ENCODE measurements at places on chromosomes 7 and 10.

DNA sequence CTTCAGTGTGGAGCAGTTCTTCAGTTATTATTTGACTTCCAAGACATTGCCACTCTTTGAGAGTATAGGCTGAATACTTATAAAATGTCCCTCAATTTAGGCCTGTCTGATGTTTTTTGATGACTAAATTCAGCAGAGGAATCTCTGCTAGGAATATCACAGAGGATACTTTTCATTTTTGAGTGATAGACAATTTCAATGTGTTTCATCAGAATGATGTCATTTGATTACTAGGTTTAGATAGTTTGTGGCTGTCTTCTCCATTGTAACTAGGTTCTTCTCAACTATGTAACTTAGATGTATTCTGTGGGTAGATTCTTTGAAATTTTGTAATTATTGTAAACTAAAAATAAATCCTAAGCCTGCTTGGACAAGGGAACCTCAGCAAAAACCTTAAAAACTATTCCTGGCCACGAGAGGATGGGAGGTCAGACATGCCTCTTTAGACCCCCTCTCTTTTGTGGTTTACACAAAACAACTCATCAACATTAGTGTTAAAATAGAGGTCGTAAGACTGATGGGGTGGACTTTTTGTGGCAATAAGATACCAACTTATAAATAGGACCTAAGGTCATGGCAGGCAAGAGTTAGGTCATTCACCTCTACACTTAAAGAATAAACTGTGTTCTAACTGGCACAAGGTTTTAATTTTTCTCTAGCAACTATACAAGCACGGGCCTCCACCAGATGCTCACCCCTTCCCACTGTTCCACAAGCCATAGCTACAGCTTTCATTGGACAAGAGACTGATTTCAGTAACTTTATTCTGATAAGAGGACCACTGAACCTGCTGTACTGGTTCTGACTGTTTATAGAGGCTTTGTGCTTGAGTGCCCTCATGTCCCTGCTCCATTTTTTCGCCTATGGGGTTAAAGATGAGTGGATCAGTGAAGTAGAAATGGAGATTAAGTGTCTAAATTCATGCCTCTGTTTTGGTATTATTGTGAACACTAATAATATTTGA is 33.7 kb downstream of the CYP2C8 start:
- no peak for DNase-seq

DNA sequence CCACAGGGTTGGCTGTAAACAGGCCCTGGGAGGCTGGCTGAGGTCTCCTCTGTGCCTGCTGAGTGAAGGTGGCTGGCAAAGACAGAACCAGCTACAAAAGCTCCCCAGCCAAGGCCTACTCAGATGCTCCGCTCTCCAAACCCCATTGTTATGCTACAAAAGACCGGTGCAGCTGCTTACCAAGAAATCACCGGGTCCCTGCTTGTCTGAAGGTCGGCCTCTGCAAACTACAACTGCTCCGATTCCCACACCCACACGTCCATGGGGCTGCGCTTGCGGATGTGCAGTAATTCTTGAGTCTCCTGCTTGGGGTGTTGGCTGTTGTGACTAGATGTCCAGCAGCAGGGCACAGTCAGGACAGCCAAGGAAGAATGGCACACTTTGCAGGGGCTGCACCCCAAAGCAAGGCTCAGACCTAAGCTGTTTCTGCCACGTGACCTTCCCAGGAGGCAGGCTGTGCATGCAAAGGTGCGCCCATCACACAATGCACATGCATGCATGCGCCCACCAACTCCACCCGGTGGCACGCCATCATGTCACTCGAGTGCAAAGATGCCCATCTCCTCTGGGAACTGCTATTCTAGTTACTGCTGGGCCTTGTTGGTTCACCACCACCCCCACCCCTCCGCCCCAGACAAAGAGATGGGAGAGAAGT is 97.8 kb downstream of the OAT start:
- DNase-seq, result no peak

GRCh38 chr10:123266971-123267370 is 112.8 kb downstream of the BUB3 start:
- DNase-seq, result no peak

GRCh38 chr10:111698711-111699110 is 484.9 kb downstream of the GPAM start:
- no peak for DNase-seq

GRCh38 chr7:120274482-120274881 is 1.5 kb downstream of the KCND2 start:
- DNase-seq, result no peak

GRCh38 chr10:52653263-52653909 is 119.2 kb downstream of the MBL2 start:
- no peak for DNase-seq

GRCh38 chr7:38034062-38034908 is 113.8 kb downstream of the EPDR1 start:
- no peak for DNase-seq

DNA sequence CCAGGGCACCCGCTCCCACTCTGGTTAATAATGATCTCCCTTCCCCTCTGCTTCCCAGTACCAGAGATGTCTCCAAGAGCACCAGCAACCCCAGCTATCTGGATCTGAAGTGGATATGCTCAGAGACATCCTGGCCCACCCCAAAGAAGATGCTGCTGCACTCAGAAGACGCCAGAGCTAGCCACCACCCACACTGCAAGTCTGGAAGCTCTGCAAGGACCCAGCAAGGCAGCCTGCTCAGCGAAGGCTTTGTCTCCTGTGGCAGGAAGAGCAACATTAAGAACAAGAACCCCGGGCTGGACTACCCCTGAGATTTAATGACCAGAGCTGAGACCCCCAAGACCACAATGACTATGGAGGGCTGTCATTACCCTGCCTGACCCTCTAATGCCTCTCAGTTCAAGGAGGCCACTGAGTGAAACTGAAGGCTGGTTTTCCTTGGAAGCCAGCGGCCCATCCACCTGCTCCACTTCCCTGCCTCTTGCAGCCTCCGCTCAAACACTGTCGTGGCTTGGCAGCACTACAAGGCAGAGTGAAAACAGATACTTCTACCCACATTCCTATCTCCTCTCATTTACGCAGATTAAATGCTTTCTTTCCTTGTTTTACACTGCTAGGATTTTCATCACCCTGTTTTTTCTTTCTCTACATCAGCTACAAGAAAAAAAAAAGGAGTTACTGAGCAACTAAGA is 202.2 kb downstream of the SNX10 start:
- no peak for DNase-seq

DNA sequence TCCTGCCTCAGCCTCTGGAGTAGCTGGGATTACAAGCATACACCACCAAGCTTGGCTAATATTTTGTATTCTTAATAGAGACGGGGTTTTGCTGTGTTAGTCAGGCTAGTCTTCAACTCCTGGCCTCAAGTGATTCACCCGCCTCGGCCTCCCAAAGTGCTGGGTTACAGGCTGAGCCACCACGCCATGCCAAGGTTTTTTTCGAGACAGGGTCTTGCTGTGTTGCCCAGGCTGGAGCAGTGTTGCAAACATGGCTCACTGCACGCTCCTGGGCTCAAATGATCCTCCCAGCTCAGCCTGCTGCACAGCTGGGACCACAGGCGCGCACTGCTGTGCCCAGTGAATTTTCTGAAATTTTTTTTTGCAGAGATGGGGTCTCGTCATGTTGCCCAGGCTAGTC is 3.3 kb upstream of the SEC31B start:
- DNase-seq, result no peak

GRCh38 chr10:121927318-121927840 is 452 bp downstream of the ATE1 start:
- peak; percentile 14 for DNase-seq

DNA sequence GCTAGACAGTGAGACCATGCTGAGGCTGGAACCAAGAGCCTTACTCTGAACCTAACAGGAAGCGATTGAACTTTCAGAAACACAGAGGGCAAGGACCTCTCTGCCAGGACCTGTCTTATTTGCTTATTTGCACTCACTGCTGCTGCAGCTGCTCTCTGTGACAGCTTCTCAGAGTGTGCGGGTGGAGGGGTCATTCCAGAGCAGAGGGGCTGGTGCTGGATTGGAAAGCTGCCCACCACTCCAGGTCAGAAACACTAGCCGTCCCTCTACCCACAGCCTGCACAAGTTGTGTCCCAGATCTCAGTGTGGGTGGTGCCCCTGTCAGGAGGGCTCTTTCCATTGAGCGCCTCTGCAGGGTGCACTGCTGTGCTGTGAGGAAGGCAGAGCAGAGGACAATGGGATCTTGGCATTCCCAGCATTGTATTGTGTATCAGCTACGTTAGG is 126.2 kb downstream of the CCNY start:
- DNase-seq, result no peak

DNA sequence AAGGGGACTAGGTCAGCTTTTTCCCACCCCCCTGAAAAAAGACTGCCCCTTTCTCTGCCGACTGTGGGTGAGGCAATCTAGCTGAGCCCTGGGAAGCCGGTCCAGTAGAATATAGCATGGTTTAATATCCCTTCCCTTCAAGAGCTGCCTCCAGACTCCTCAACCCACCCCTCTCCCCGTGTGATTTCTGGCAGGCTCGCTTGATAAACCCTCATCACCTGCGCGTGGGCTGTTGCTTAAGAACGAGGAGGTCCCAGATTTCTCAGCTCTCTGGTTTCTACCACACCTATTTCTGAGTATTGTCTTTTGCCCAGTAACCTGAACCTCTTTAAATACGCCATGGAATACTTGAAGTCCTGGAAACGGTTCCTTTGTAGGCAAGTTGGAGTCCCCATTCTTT is 2.0 kb upstream of the LRRC4 start:
- DNase-seq, result no peak

GRCh38 chr7:158240801-158241200 is 346.8 kb downstream of the PTPRN2 start:
- DNase-seq, result no peak

DNA sequence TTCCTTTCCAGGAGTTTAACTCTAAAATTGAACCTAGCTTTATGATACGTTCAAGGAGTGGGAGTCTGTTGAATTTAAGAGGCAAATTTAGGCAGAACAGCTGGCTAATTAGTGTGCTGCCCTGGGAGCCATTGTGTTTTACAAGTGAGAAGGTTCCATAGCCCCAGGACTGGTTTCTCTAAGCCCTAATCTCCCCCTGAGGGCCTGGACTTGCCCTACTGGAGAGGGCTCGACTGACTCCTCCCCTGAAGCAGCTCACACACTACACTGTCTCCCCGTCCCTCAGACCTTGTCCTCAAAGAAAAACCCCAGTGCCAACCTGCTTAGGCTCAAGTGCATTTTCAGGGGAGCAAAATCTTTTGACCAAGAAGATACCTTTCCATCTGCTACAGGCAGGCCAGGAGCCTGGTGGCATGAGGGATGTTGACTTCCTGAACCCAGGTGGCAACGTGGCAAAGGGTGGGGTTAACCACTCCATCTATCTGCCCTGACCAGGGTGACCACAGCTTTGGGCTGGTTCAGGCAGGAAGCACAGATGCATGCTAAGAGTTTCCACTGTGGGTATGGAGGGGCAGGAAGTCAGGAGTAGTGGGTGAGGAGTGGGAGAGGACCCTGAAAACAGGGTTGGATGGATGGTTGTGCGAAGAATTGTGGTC is 68.9 kb upstream of the CARD11 start:
- peak; percentile 26 for DNase-seq

GRCh38 chr10:1851762-1852161 is 114.4 kb upstream of the ADARB2 start:
- no peak for DNase-seq

- no peak for DNase-seq
These were observed 23.5 kb downstream of the BLVRA start for GRCh38 chr7:43781726-43782607.

- DNase-seq, result no peak
These were observed 42.7 kb downstream of the VWDE start for GRCh38 chr7:12360948-12361347.

DNA sequence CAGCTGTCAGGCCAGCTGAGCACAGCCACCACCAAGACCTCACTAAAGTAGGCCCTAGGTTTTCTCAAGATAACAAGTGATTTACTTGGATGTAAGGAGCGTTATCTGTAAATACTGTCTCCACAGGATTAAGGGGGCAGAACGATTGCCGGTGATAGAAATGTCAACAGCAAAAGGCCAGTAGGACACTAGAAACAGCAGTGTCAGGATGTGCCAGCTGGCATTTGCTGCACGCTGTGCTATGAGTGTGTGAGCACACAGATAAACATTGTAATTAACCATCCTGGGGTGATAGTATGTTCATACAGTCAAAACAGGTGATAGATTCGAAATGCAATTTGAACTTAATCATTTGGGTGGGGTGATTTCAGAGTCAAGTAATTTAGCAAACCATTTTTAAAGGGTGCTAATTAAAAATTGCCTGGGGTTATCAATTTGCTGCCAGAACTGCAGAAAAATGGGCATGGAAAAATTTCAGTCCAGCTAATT is 36.3 kb upstream of the NOBOX start:
- no peak for DNase-seq

DNA sequence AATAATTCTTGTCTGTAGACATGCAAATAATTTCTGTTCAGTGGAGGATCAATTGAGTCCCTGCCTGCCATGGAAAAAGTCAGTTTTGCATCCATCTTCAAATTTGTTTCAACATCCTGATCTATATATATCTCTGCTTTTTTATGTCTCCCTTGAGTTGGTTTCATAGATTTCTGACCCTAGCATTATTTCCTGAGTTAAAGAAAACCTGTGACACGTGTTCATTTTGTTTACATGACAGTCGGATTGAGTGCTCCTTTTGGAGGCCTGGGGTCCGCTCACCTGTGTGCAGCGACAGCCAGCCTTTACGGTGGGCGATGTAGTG is 674 bp downstream of the MRPS24 start:
- no peak for DNase-seq

GRCh38 chr10:125063256-125063925 is 97.0 kb downstream of the CTBP2 start:
- DNase-seq, result no peak

DNA sequence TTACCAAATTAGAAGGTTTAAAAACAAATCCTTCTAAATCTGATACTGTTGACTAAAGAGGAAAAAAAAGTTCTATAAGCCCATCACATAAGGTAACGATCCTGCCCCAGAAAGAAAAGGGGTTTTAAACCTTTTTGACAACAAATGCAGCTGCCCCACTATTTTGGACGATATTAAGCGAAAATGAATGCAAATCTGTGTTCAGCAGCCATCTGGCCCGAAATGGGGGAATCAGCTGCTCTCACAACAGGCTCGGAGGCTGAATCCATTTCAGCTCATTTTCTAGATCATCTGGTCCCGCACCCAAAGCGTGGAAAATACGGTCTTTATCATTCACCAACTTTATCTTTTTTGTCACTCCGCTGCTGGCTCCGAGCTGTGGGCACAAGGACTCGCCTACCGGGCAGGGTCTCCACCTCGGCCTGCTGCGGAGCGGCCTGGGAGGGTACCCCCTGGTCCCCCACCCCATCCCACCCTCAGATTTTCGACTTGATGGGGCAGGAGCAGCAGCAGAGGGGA is 2.4 kb upstream of the EBF3 start:
- DNase-seq, result no peak

- DNase-seq, result no peak
These were observed 14.9 kb upstream of the TES start for GRCh38 chr7:116195451-116195850.

- DNase-seq, result no peak
These were observed 43.0 kb downstream of the TMEM130 start for GRCh38 chr7:98826811-98827231.

- no peak for DNase-seq
These were observed 5.1 kb upstream of the LRRC4 start for GRCh38 chr7:128036226-128036940.

GRCh38 chr10:62356447-62356846 is 17.7 kb upstream of the ZNF365 start:
- no peak for DNase-seq

All from CD4-positive, alpha-beta T cell treated with Interleukin-17A for 1 hour (primary cell).